ENCODE measurements at places on chromosomes 6 and 20.

GRCh38 chr6:149454346-149454848 lies 30.4 kb downstream of the ZC3H12D start:
- DNase-seq, result no peak

- no peak for DNase-seq
These were observed 129.9 kb upstream of the CHD6 start for GRCh38 chr20:41748051-41748450.

DNA sequence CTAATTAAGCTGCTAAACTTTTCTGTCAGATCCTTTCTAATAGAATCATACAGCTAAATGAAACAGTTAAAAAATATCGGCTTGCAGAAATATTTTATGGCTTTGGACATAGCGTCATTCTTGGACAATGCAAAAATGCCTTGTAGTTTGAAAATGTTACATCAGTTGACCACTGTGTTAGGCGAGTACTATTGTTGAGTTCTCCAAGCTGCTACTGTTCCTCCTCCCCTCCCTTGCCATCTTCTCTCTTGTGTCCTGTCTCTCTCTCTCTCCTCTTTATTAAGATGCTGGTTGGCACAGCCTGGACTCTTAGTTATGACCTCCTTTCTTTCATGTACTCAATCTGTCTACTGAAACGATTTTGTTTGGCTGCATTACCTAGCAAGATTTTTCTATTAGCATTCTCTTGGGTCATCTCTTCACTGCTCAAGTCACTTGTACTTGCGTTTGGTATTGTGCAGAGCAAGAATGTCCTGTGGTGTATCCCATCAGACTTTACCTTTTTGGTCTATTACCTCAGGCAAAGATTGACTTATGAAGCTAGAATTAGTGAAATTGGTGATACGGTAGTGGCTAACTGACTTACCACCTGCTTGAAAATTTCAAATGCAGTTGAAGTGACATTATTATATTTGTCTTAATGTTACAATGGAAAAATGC lies 127.9 kb downstream of the FARS2 start:
- no peak for DNase-seq

DNA sequence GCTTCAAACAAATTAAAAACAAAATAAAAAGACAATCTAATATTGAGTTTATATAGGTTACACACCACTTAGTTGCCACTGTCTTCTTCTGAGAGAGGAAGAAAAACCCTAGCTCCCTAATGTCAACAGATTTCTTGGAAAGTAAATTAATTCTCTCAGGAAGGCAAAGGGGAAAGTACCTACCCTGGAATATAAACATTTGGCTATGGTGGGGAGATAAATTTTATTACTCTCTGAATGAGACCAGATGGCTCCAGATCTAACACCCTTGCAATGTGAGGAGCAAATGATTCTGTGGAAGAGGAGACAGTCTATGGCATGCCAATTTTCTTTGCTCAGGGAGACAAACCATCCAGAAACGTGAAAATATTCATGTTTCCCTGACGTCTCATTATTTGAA lies 4.3 kb upstream of the IL20RA start:
- no peak for DNase-seq

DNA sequence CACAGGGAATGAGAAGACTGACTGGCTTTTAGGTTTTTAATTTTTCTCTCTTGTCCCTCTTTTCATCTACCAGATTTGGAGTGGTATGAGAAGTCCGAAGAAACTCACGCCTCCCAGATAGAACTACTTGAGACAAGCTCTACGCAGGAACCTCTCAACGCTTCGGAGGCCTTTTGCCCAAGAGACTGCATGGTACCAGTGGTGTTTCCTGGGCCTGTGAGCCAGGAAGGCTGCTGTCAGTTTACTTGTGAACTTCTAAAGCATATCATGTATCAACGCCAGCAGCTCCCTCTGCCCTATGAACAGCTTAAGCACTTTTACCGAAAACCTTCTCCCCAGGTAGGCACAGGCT lies 644 bp downstream of the MAD2L1BP start:
- no peak for DNase-seq

DNA sequence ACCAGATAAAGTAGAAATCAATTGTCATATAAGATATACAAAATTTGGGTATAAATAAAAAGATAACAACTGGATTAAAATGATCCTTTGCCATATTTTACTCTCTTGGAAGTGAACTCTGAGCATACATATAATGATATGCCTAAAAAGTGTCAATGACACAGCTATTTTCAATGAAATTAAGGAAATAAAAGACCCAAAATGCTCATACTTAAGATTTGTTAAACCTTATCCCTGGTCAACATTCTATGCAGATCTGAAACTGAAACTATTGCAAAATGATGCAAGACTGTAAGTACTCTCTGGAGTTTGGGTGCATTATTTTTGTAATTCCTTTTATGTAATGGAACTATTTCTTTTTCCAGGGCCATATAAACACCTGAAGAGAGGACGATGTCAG lies 119.0 kb upstream of the SGK1 start:
- DNase-seq, result no peak

GRCh38 chr6:124937645-124938044 lies 24.6 kb upstream of the RNF217 start:
- no peak for DNase-seq

- no peak for DNase-seq
These were observed 27.4 kb upstream of the SIM1 start for GRCh38 chr6:100491952-100492670.

- peak; percentile 55 for DNase-seq
These were observed at the start of gene AKAP7 for GRCh38 chr6:131135244-131136020. Gene AKAP7 (plus strand): TSS chr6:131135467. CDS start chr6:131135764, 297 bp downstream.

DNA sequence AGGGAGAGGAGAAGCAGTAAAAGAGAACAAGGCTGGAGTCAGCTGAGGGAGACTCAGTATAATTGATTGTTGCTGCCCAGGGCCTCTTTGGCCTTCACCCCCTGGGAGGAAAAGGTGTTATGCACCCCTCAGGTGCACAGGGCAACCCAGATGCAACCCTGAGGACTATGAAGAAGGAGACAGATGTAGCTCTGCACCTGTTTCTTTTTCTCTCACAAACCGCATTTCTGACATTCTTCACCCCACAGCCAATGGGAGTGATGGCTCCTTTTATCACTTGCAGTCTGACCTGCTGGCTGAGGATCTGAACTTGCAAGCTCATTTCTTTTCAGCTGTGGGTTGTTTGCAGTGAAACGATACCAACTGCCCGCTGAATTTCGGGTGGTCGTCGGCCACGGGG lies 64.1 kb upstream of the F13A1 start:
- no peak for DNase-seq

DNA sequence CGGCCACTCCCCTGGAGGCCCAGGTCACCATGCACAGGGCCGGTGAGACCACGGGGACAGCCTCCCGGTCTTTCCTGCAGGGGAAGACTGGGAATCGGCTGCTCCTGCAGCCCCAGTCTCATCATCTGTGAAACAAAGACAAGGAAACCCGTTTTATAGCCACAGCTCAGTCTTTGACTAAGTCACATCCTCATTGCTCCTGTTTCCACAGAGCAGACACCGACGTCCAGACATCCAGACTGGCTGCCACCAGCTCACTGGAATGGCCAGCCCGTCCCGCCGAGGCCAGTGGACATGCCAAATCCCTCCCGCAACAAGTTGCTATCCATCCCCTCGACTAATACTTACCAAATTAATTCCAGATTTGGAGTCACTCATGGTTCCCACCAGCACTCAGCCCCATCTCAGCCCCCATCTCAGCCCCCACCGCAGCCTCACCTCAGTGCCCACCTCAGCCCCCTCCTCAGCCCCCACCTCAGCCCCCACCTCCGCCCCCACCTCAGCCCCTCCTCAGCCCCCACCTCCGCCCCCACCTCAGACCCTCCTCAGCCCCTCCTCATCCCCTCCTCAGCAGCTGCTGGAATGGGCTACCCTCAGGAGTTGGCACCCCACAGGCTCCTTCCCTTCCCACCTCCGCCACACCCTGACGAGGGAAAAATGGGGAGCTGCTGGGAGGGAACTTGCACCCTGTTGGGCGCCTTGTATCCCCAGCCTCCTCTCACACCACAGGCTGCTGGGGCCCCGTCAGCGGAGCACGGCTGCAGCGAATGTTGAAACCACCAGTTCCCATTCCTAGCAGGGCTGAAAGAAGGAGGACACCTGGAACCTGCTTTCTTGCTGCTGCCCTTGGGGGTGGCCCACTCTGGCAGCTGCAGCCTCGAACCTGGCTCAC lies 48.7 kb downstream of the YTHDF1 start:
- no peak for DNase-seq

DNA sequence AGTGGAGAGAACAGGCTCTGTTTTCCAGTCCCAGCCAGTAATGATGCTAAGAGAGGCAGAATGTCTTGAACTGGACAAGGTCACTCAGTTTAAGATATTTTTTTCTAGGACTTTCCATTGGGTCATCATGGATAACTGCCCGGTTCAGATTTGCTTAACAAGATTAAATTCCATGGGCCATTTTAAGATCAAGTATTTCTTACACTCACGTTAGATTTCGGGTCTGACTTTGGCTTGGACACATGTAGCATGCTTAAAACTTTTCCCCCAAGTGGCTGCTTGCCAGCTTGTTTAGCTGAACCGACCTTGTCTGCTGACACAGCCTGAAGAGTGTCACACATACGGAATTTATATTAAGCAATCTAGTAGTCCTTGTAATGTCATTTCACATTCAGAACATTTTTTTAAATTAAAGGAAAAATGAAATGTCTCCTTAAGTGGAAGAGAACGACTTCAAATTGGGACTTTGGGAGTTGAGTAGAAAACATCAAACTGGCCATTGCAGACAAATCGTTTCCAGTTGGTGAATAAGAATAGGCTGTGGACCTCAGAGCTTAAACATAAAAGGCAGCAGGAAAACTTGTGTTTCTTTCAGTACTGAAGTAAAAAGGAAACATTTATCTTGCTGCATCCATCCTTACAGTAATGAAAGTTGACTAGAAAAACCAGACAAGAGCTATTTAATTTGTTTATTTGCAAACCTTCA lies 29.0 kb downstream of the ARMC2 start:
- no peak for DNase-seq

DNA sequence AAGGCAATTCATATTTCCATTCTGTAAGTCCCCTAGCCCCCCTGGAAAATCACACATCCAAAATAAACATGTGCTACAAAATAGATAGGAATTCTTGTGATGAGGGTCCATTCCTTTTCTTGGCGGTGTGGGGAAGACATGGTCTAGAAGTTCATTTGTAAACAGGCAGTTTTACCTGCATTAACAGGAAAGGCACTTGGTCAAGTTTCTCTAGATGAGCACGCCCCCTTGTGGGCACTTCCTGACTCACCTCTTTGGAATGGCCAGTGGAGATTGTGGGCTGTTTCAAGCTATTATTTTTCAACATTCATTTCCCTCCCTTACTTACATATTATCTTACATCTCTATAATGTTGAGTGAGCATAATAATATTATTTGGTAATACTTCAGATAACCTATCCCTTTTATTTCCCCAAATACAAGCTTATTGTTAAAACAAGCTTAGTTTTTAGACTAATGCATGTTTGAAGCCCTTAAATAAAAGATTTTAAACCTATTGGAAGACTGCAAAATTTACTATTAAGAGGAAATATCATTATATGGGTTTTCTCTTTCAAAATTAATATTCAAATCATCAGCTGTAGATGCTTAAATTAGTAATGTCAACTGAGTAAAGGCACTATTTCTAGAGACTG lies 92.1 kb downstream of the TASP1 start:
- DNase-seq, result no peak

GRCh38 chr6:87968435-87969278 lies 79.0 kb upstream of the SPACA1 start:
- no peak for DNase-seq

DNA sequence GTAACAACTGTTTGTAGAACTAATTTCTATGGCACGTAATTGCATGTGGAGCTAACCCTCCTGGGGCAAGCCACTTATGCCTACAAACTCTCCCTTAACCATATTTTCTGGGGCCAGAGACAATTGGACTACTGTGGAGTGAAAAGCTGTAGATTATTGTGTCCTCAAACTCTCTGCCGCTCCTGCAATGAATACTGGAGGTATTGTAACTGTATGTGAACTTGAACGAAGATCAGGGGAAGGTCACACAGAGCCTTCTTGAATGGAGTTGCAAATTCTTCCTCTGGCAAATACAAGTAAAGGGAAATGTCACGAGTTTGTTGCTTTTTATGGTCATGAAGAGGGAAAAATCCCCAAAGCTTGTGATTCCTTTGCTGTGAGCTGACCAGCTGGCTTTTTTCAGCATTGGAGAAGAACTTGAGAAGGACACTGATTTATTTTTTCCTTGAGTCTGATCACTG lies 18.2 kb downstream of the AKAP12 start:
- DNase-seq, result no peak

DNA sequence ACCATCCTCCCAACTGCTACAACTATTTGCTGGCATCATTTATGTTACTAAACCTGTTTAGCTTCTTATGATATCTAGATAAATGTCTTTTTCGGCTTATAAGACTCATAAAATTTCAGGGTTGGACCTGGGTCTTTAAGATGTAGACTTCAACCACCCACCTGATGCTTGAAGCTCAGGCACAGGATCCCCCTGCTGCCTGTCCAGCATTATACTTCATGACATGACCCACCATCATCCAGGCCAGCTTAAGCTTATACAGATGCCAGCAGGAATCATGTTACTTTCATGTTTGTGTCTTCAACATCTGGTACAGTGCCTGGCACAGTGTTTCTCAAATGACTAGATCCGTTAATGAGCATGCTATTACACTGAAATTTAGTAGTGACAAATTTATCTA lies 47.4 kb downstream of the SLC17A5 start:
- no peak for DNase-seq

Data from GM12891 (cell line).